T-cell (primary cell): ENCODE measurements at places on chromosomes 2 and 18. TPM values are rescaled to one million over a fixed set of nuclear protein-coding genes. Genes with fewer than 3 reads are reported as not detected.

DNA sequence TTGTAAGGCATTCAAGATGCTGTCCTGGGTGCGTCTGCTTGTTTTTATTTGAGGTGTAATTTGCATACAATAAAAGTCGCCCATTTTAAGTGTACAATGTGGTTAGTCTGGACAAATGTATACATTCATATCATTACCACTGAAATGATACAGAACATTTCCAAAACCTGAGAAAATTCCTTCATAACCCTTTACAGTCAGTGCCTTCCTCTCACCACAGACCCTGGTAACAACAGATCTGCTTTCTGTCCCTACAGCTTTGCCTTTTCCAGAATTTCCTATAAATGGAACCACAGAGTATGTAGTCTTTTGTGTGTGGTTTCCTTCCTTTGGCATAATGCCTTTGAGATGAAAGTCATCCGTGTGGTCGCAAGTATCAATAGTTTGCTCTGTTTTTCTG is 45.8 kb upstream of the NFU1 start:
- H3K27ac ChIP-seq: no peak overlapping the region
- peaks cover 4% of the 10 kb centered on the region for H3K4me1 ChIP-seq
- H3K27me3 ChIP-seq: no peaks in the 10 kb centered on the region
- no peak for DNase-seq
- H3K36me3 ChIP-seq: no peaks in the 10 kb centered on the region

- no peaks in the 10 kb centered on the region for H3K4me1 ChIP-seq
- H3K27me3 ChIP-seq: no peaks in the 10 kb centered on the region
- H3K4me3 ChIP-seq: no peak overlapping the region
- H3K27ac ChIP-seq: no peak overlapping the region
- no peaks in the 10 kb centered on the region for H3K36me3 ChIP-seq
These were observed 860.6 kb upstream of the ZEB2 start for GRCh38 chr2:145380436-145381017.

Gene RND3
- not detected for total RNA-seq

GRCh38 chr2:15993666-15994065 is 53.3 kb downstream of the MYCN start:
- H3K4me3 ChIP-seq: no peak overlapping the region
- no peak for DNase-seq
- no peaks in the 10 kb centered on the region for H3K4me1 ChIP-seq
- no peaks in the 10 kb centered on the region for H3K36me3 ChIP-seq

Gene KIAA2012
- total RNA-seq: not detected

DNA sequence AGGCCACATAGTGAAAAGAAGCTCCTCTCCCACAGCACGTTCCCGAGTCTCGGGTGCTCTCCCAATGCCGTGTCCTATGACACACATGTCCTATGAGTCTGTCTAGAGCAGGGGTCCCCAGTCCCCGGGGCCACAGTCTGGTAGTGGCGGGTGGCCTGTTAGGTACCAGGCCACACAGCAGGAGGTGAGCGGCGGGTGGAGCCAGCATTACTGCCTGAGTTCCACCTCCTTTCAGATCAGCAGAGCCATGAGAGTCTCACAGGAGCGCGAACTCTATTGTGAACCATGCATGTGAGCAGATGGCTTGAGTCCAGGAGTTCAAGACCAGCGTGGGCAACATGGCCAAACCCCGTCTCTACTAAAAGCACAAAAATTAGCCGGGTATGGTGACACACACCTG is 112.6 kb downstream of the ZBTB7C start:
- DNase-seq: no peak
- H3K27me3 ChIP-seq: peaks cover 11% of the 10 kb centered on the region
- H3K36me3 ChIP-seq: no peaks in the 10 kb centered on the region
- no peak overlapping the region for H3K4me3 ChIP-seq

- H3K36me3 ChIP-seq: peaks cover 59% of the 10 kb centered on the region
- no peak for DNase-seq
- peaks cover 2% of the 10 kb centered on the region for H3K4me1 ChIP-seq
- no peak overlapping the region for H3K4me3 ChIP-seq
- H3K27me3 ChIP-seq: no peaks in the 10 kb centered on the region
- no peak overlapping the region for H3K27ac ChIP-seq
These were observed 57.8 kb downstream of the VIL1 start for GRCh38 chr2:218476676-218477075.

GRCh38 chr18:35478520-35479435 is 19.0 kb downstream of the INO80C start:
- no peak overlapping the region for H3K4me3 ChIP-seq
- DNase-seq: no peak
- H3K36me3 ChIP-seq: peaks cover 6% of the 10 kb centered on the region
- no peaks in the 10 kb centered on the region for H3K4me1 ChIP-seq

GRCh38 chr2:101265893-101266499 is 13.3 kb downstream of the CNOT11 start:
- DNase-seq: no peak
- H3K4me1 ChIP-seq: peaks cover 3% of the 10 kb centered on the region
- no peak overlapping the region for H3K27ac ChIP-seq
- H3K4me3 ChIP-seq: no peak overlapping the region
- H3K36me3 ChIP-seq: peaks cover 23% of the 10 kb centered on the region

Gene EMILIN1
- total RNA-seq: 1.1 TPM

DNA sequence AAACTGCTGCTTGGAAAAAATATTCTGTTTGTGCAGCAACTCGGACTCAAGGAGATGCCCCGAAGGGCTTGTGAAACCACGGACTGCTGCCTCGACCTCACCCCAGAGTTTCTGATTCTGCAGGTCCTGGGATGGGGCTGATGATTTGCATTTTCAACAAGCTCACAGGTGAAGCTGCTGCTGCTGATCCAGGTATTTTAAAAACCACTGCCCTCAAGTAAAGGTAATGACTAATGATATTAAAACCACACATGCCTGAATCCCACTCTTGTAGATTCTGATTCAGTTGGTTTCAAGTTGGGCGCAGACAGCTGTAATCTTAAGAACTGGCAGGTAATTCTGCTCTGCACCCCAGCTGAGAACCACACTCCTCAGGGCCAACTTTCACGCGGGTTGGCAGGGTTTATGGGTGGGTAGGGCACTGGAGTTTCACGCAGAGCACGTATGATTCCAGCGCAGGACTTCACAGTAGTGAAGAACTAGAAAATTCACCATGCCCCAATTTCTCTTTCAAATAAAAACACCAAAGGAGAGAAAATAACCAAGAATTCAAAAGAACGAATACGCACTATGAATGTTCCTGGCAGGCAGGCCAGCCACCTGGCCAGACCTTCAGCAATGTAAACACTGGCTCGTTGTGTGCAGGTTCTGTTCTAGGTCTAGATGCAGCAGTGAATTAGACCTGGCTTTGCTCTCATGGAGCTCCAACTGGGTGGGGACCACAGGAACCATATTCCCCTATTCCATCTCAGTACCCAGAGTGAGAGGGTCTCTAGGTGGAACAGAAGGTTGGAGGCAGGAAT is 74.6 kb upstream of the ZFP36L2 start:
- no peaks in the 10 kb centered on the region for H3K27me3 ChIP-seq
- no peaks in the 10 kb centered on the region for H3K36me3 ChIP-seq
- H3K27ac ChIP-seq: no peak overlapping the region
- H3K4me3 ChIP-seq: no peak overlapping the region
- H3K4me1 ChIP-seq: no peaks in the 10 kb centered on the region
- DNase-seq: no peak

Gene FNDC4
- total RNA-seq: 0.50 TPM

Gene MBP
- 185 TPM for total RNA-seq

DNA sequence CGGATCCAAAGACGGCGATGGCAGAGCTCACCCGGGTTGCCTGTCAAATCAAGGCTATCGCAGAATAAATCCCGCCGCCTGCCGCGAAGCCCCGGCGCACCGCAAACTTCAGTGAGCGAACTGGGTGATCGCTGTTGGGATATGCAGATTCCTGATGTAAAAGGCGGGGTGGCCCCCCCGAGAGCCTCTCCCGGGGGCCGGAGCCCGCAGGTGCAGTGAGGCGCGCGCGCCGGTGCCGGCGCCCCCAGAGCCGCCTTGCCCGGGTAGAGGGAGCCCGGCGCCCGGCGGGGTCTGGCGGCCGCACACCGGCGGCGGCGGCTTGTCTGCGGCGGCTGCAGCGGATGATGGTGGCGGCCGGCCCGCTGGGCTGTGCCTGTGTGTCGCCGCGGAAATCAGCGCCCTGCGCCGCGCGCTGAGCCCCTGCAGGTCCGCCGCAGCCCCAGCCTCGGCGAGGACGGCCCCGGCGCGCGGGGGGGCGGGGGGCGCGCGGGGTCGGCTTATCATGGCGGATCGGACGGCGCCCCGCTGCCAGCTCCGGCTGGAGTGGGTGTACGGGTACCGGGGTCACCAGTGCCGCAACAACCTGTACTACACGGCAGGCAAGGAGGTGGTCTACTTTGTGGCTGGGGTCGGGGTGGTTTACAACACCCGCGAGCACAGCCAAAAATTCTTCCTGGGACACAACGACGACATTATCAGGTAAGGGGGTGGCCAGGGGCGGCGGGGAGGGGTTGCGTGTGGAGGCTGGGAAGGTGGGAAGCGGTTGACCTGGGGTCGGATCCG is 1.3 kb downstream of the EML6 start:
- H3K4me3 ChIP-seq: peak overlapping the region; percentile 90
- no peak overlapping the region for H3K27ac ChIP-seq
- peaks cover 11% of the 10 kb centered on the region for H3K4me1 ChIP-seq
